ENCODE measurements at places on chromosomes 16 and 17. TPM values are rescaled to one million over a fixed set of nuclear protein-coding genes. Genes with fewer than 3 reads are reported as not detected.

The MPP3 gene
- not detected for polyA plus RNA-seq

The C16orf89 gene
- not detected for polyA plus RNA-seq

The TPSD1 gene
- polyA plus RNA-seq = not detected

The C16orf96 gene
- 0.05 TPM for polyA plus RNA-seq

Measured in IgD-negative memory B cell (primary cell).